ENCODE measurements at places on chromosomes 4 and X.

DNA sequence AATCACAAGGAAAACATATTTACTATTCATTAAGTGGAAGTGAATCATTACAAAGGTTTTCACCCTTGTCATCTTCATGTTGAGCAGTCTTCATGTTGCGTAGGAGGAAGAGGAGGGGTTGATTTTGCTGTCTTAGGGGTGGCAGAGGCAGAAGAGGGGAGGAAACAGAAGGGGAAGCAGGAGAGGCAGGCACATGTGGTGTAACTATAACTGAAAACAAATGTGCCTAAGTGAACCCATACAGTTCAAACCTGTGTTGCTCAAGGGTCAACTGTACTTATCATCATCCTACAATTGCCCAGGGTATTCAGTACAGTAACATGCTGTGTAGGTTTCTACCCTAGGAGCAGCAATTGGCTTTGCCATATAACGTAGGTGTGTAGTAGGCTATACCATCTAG, 47.2 kb downstream of the SYNPO2 start:
- H3K27ac ChIP-seq = no peak overlapping the region
- no peak for DNase-seq
- H3K36me3 ChIP-seq = no peaks in the 10 kb centered on the region
- H3K27me3 ChIP-seq = no peaks in the 10 kb centered on the region
- no peaks in the 10 kb centered on the region for H3K4me1 ChIP-seq

DNA sequence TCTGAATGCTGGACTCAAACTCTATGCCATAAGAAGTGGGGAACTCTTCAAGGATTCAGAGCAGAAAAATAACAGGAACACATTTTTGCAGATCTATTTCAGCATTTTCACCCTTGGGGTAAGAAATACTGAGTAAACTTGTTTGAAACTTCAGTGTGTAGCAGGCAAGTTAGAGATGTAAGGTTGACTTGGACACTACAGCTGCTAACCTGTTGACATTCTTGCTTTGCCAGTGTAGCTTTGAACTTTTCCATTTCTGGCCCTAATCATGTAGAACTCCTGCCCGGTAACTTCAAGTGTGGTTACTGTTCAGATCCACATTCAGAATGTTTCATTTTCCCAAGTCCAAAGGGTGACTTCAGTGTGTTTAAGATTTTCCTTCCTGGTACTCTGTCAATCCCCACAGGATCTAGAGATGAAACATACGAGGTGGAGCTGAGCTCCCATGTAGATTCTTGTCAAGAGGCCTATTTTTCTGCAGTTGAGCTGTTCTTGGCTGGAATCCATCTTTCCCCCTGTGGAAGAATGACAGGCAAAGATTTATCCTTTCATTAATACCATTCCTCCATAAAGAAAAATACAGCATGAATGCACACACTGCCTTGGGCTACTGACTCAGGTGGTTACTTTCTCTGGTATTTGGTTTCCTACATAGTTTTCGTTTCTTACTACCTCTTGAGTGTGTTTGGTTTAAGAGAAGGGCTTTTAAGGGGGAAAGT, 34.1 kb downstream of the FHDC1 start:
- H3K4me1 ChIP-seq = no peaks in the 10 kb centered on the region
- no peak overlapping the region for H3K27ac ChIP-seq
- no peaks in the 10 kb centered on the region for H3K27me3 ChIP-seq
- no peak overlapping the region for H3K4me3 ChIP-seq
- no peak for DNase-seq

GRCh38 chrX:150919401-150919800, 20.9 kb upstream of the CD99L2 start:
- DNase-seq = no peak
- H3K4me3 ChIP-seq = no peak overlapping the region
- no peak overlapping the region for H3K27ac ChIP-seq
- no peaks in the 10 kb centered on the region for H3K27me3 ChIP-seq

DNA sequence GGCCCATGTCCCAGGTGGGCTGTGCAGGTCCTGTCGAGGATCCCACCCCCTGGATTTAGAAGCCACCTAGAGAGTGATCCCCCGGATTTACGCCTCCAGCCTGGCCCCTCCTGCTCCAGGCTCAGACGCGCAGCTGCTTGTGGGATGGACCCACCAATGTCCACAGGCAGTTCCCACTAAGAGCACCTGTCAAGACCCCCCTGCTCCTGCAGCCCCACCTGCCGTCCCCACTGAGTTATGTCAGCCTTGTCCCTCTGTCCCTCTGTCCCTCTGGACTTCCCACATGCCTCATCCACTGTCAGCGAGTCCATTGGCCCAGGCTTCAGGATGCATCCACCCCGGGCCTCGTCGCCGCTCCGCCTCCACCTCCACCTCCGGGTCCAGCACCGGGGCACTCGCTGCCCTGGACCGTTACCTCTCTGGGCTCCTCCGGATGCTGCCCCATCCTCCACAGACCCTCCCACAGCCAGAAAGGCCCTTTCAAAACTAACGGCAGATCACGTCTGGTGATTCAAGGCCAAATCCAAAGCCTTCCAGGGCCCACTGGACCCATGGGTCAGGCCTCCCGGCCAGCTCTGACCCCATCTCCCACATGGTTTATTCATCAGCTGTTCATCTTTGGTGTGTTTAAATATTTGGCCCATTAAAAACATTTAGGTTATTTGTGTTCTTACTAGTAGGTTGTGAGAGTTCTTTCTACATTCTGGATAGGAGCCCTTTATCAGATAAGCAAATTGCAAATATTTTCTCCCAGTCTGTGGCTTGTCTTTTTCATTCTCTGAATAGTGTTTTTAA, 28.3 kb downstream of the HTRA3 start:
- H3K4me1 ChIP-seq = no peaks in the 10 kb centered on the region
- H3K27ac ChIP-seq = no peak overlapping the region
- DNase-seq = no peak
- H3K4me3 ChIP-seq = no peak overlapping the region
- no peaks in the 10 kb centered on the region for H3K27me3 ChIP-seq

- H3K4me3 ChIP-seq = no peak overlapping the region
- no peaks in the 10 kb centered on the region for H3K36me3 ChIP-seq
- no peak for DNase-seq
- H3K4me1 ChIP-seq = no peaks in the 10 kb centered on the region
- no peak overlapping the region for H3K27ac ChIP-seq
- no peaks in the 10 kb centered on the region for H3K27me3 ChIP-seq
These were observed 145.8 kb upstream of the ATP6AP2 start for GRCh38 chrX:40434947-40435346.

- H3K4me1 ChIP-seq = peaks cover 8% of the 10 kb centered on the region
- H3K27me3 ChIP-seq = no peaks in the 10 kb centered on the region
- no peak overlapping the region for H3K27ac ChIP-seq
- DNase-seq = no peak
- H3K4me3 ChIP-seq = no peak overlapping the region
- peaks cover 4% of the 10 kb centered on the region for H3K36me3 ChIP-seq
These were observed 63.3 kb downstream of the GPAT3 start for GRCh38 chr4:83599183-83599582.

DNA sequence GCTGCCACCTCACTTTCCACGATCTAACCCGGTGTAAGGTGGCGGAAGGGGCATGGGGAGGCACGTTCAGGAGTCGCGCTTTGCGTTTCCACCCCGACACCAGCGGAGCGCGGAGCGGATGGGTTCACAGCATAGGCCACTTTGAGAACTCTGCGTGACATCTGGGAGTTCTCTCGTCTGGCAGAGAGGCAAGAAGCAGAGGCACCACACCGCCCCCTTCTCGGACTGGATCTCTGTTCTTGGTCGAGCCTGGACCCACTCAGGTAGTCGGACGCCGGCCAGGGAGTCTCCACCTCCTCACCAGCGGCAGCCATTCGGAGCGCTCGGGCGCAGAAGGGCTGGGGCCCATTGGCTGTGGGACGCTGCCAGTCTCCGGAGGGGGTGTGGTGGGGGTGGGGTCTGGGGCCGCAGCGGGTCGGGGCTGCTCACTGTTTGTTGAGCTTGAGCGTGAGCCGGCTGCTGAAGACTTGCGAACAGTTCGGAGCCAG, at the start of gene DACH2:
TSS of gene DACH2 (plus strand) at position 428 of the 488 bp plus-strand sequence.
- no peaks in the 10 kb centered on the region for H3K4me1 ChIP-seq
- H3K4me3 ChIP-seq = peak within 1 kb of the TSS; percentile 43
- no peak within 1 kb of the TSS for H3K27ac ChIP-seq
- no peaks in the 10 kb centered on the region for H3K36me3 ChIP-seq

DNA sequence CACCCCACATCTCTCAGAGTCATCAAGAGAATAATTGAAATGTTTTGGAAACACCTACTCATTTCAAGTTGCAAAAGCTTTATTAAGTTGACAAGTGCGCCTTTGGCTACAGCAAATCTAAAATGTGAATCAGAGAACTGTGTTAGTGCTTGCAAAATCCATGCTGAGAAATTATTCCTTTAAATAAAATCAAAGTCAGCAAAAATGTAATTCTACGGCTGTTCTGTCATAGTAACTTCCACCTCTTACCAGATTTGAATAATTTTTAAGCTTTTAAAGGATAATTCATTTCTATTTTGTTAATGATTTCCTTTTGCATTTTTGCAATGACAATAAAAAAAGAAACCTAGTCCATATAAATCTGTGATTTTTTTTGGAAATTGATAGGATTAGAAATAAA, 1779.1 kb downstream of the STIM2 start:
- no peak overlapping the region for H3K27ac ChIP-seq
- no peak for DNase-seq
- H3K4me1 ChIP-seq = no peaks in the 10 kb centered on the region

DNA sequence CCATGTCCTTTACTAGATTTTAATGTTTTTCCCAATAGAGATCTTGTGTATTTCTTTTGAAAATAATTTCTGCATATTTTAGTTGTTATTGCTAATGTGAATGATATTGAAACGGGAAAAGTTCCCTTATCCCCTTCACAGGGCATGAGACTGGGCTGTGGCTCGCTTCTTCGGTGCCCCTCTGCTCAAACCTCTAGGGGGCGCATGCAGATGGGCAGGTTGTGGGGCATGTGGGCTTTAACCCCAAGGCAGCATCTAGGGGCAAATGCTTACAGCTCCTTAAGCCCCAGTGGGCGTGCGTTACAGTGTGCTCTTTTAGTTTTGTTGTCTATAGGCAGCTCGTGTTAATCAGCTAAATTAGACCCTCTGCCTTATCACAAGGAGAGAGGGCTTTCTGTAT, 194.7 kb downstream of the OPHN1 start:
- no peak overlapping the region for H3K4me3 ChIP-seq
- H3K36me3 ChIP-seq = no peaks in the 10 kb centered on the region
- no peaks in the 10 kb centered on the region for H3K4me1 ChIP-seq
- H3K27me3 ChIP-seq = no peaks in the 10 kb centered on the region
- no peak overlapping the region for H3K27ac ChIP-seq
- DNase-seq = no peak

DNA sequence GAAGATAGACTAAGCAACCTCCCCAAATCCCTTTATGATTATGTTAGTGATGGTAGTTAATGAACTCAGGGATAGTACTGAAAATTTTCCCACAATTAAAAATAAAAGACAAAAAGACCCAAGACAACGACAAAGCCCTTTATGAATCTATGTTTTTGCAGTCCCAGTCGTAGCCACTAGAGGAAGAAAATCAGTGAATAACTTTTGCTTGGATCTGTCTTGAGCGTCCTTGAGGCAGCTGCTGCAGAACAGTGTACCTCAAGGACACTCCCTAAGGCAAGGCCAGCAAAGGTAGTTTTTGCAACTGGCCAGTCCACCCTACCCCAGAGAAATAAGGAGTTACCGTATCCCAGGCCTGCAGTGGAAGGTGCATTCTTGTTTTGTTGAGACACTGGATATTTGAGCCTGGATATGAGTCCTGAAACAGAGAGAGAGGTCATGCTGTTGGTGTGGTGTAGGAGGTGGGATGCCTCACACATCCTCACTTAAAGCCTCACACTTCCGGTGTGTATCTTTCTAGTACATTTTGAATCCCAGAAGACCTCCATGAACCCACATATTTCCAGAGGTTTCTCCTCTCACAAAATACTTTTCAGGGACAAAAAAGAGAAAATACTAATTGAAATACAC, 8.7 kb upstream of the TIMM8A start:
- H3K27me3 ChIP-seq = no peaks in the 10 kb centered on the region
- no peak overlapping the region for H3K27ac ChIP-seq
- H3K4me3 ChIP-seq = no peak overlapping the region
- no peak for DNase-seq

DNA sequence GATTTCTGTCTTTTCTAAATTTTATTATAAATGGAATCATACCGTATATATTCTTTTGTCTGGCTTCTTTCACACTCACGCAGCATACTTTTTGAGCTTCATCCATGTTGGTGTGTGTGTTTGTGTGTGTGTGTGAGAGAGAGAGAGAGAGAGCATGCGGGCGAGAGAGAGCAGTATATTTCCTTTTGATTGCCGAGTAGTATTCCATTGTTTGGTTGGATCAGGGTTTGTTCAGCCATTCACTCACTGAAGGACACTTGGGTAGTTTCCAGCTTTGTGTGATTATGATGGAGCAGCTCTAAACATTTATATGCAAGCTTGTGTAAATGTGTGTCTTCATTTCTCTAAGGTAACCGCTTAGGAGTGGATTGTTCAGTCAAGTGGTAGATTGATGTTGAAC, 3.1 kb upstream of the L1CAM start:
- H3K36me3 ChIP-seq = no peaks in the 10 kb centered on the region
- H3K4me3 ChIP-seq = no peak overlapping the region
- H3K4me1 ChIP-seq = no peaks in the 10 kb centered on the region
- no peak overlapping the region for H3K27ac ChIP-seq

- H3K27ac ChIP-seq = no peak overlapping the region
- H3K4me3 ChIP-seq = no peak overlapping the region
- H3K27me3 ChIP-seq = no peaks in the 10 kb centered on the region
- no peaks in the 10 kb centered on the region for H3K36me3 ChIP-seq
These were observed 21.8 kb downstream of the HAUS3 start for GRCh38 chr4:2220016-2220630.

DNA sequence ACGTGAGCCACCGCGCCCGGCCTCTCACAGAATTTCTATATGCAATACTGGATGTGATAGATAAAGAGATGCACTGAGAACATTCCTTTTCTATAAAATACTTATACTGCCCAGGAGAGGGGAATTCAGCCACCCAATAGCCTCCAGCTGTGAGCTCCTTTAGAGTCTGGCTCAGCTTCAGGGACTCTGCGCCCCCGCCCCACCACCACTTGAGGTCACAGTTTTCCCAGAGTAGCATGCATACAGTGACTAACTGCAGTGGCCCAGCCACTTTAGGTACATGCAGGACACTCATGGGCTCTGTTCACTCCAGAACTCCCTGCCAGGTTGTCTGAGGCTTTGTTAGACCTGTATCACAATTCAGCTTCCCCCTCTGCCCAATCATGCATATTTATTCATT, 144.4 kb upstream of the TET2 start:
- no peak overlapping the region for H3K27ac ChIP-seq
- no peaks in the 10 kb centered on the region for H3K4me1 ChIP-seq
- no peak for DNase-seq
- H3K4me3 ChIP-seq = no peak overlapping the region
- H3K36me3 ChIP-seq = no peaks in the 10 kb centered on the region
